ENCODE measurements at places on chromosomes 1 and 21. TPM values are rescaled to one million over a fixed set of nuclear protein-coding genes. Genes with fewer than 3 reads are reported as not detected.

BACE2 gene
- 89.8 TPM for total RNA-seq

TMEM269 gene
- total RNA-seq = not detected

CORT gene
- total RNA-seq = not detected

ZC3H12A gene
- 7.3 TPM for total RNA-seq

S100A4 gene
- total RNA-seq = 836 TPM

SHISAL2A gene
- total RNA-seq = not detected

GRCh38 chr1:245926888-245927287, 580.2 kb downstream of the SMYD3 start:
- DNase-seq = no peak

DNA sequence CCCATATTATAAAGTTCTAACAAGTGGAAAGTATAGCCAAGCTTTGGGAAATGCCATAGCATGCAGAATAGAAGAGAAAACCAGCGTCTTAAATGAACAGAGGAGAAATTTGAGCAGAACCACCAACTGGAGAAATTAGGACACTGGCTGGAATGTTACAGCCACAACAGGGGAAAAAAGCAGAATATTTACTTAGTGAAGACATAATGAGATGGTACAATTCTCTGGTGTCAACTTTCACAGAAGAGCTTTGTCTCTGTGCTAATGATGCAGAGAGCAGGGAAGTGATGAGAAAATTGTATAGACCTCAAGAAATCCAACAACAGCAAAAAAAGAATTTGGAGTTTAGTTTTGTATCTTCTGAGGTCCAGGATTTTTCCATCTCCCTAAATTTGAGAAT, 249.7 kb downstream of the KIF26B start:
- DNase-seq = no peak

GRCh38 chr1:40039245-40039756, 1.2 kb upstream of the CAP1 start:
- DNase-seq = no peak

DNA sequence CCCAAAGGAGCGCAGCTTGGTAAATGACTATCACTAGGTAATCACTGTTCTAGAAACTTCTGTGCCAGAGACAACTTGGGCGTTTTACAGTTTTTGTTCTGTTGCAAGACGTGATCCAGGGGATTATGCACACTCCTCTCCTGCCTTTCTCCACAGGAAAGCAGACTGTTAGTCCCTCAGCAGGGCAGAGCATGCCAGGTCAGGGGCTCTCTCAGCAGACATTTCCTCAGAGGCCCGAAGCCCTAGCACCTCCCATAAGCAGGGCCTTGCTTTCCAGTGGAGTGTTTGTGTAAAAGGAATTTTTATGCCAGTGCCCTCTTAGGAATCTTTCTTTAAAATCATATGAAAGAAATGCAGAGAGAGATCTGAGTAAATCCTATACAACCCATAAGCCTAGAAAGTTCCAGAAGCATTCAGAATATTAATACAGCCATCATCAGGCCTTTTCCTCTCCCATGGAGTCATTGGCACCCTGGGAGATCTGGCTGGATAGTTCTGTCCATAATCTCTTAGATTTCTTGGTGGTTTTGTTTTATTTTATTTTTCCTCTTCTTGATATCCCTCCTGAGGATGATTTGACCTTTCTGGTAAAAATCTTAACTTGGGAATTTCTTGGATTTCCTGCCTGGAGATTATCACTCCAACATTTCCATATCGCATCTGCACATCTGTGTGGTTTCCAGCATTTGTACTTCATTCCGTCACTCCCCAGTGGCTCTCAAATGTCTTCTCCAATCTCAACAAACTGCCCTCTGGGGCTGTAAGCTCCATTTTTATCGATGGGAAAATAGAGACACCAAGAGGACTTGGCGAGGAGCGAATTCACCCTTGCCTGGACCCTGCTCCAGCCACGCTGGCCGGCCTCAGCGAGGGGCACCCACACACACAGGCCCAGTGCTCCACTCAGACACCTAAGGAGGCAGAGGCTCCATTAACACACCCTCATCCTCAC, 116.1 kb downstream of the PSMG1 start:
- no peak for DNase-seq

DNA sequence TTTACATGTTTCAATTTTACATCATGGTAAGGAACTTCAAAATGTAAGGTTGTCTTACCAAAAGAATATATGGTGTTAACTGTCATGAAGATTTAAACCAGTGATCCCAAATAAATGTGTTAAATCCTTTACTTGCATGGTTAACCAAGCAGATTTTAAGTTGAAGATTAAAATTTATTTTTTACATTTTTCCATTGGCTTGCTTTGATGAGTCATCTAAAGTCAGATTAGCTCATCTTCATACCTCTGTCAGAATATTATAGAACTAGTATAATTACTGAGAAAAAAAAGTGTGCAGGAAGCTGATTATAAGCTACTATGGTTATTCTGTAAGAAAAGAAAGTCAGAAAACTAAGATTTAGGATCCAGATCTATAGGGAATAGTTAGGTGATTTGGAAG, 95.3 kb upstream of the DPH5 start:
- DNase-seq = no peak

All from RPMI7951 (cell line).